ENCODE measurements at places on chromosomes 16 and 17.
A peak's percentile ranks its signal among the peaks of the same experiment; 100 is the strongest.

- no peak for DNase-seq
Observed at GRCh38 chr17:78826421-78826820, 14.2 kb downstream of the USP36 start.

DNA sequence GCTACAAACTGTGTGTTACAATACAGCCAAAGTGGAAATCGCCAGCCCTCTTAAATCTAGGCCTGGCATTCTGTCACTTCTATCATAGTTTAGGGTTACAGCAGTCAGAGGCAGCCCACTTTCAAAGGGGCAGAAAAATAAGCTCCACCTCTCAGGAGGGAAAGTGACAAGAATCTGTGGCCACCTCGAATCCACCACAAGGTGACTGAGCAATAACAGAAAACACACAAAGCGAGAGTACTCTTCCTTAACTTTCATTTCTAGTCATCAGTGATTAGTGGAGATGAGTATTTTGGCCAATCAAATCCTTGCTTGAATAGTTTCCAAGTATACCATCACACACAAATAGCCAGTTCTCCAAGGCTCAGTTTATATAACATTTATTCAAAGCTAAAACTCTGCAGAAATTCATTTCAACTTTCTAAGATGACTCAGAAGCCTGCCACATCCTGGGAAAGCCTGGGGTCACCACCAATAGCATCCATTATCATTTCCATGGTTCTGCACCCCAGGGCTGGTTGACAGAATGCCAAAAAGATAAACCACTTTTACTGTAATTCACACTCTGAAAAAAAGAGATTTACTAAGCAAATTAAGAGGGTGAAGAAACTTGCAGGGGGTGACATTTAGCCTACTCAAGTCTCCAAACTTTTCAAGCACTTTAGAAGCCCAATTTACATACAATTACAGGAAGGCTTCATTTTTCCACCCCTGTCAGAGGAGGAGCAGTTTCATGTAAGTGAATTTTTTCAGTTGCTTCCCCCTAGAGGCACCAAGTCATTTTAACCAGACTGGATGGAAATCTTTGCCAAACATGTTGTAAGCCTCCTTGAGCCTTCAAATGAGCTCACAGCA lies 66.8 kb downstream of the SALL1 start:
- DNase-seq, result no peak

DNA sequence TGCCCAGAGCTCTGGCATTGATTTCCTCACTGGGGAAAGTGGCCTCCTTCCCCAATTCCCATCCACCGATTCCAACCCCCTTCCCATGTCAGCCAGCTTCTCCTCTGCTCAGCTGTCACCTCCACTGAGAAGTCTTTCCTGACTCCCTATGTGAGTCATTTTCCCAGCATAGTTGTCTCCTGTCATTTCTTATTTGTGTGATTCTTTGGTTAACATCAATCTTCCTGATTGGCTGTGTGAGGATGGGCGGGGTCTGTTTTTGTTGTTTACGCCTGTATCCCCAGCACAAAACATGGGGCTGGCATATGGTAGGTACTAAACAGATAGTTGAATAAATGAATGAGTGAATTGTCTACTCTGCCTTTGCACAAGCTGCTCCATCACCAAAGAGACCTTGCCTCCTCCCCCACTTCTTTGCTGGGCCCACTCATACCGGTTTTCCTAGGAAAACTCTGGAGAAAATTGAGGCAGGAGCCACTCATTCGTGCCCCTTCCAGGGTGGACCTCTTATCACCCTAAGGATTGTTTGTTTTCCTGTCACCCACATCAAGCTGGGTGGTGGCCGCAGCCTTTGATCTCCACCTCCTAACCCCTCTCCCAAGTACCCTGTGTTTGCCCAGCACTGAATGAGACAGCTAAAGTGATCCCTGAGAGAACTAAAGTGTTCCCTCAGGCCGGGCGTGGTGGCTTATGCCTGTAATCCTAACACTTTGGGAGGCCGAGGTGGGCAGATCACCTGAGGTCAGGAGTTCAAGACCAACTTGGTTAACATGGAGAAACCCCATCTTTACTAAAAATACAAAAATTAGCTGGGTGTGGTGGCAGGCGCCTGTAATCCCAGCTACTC lies 1.2 kb upstream of the GRB7 start:
- no peak for DNase-seq

GRCh38 chr17:63833026-63833740 lies 5.7 kb upstream of the FTSJ3 start:
- DNase-seq, result no peak

- peak; percentile 61 for DNase-seq
Observed at GRCh38 chr17:62179525-62180161, 114.6 kb upstream of the MED13 start.

DNA sequence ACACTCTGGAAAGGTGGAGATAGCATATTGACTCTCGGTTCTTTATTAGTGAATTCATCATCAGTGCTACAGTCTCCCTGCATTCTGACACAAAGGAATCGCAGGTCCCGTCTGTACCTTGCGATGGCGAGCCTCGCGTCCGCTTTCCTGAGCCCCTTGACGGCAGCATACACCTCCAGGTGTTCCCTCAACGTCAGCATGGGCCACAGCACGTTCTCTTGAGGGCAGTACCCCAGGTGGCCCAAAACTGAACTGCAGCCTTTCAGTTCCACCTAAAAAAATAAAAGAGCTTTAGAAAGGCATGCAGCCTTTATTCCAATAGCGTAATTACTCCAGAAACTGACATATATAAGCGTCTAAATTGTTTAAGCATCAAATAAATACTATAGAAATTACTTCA lies 24.2 kb upstream of the ABCA9 start:
- DNase-seq, result peak; percentile 16

DNA sequence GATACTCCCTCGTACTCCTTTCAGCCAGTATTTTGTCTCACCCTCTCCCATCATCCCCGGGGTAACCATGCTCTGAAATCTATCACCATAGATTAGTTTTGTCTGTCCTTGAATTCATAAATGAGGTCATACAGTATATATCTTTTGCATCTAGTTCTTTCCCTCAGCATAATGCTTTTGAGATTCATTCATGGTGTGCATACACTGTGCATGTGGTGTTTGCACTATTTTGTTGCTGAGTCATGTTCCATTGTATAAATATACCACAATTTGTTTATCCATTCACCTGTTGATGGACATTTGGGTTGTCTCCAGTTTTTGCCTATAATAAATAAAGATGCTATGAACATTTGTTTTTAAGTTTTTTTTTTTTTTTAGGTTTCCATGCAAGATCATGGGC lies 34.2 kb upstream of the NLRP1 start:
- DNase-seq, result peak; percentile 62

DNA sequence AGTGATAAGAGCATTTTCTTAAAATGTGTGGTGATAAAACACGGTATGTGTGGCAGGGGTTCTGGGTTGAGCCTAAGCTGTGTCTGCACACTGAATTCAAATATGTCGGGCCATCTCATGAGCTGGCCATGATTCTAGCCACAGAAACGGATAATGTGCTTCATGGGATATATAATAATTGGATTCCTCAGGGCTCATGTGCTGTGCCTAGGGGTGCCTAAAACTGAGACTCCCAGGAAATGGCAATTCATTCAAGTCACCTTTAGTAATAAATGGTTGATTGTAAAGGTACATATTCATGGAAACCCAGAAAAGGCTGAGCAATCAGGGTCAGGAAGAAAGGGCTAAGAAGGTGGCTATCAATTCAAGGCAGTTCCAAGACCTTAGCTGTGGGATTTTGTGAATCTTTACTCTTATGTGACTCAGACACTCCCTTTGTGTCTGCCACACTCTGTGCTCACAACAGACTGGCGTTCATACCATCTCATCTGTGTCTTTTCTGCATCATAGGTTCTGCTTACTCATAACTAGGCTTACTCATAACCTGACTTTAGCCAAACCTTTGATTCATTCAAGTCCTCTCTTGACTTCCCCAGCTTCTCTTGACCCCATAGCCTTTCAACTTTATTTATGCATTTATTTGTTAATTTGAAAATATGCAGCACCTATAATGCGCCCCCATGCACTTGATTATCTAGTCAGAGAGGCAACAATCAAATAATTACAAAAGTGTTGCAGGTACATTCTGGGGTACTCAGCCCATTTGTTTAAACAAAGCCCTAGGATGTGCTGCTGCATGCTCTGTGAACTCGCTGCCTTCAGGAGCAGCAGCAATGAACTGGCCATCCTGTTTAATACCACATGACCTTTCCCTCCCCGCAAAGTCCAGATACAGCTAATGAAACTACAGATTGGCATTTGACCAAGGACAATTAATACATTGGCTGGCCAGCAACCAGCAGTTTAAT lies 28.4 kb upstream of the MED13 start:
- no peak for DNase-seq

- no peak for DNase-seq
Observed at GRCh38 chr17:78022425-78022824, 63.9 kb downstream of the TNRC6C start.

GRCh38 chr17:50883850-50884438 lies 17.8 kb upstream of the TOB1 start:
- peak; percentile 73 for DNase-seq

- DNase-seq, result peak; percentile 81
Observed at GRCh38 chr17:79811011-79811867, 14.4 kb upstream of the CBX8 start.

- peak; percentile 93 for DNase-seq
Observed at GRCh38 chr17:43389046-43389947, 9.5 kb upstream of the ARL4D start.

GRCh38 chr17:35175638-35176415 lies 18.4 kb downstream of the SLC35G3 start:
- no peak for DNase-seq

- no peak for DNase-seq
Observed at GRCh38 chr17:72661116-72661944, 431.2 kb downstream of the SLC39A11 start.

- DNase-seq, result no peak
Observed at GRCh38 chr17:73640691-73641090, 3.6 kb downstream of the SDK2 start.

GRCh38 chr16:22191532-22192260 lies 14.4 kb upstream of the EEF2K start:
- peak; percentile 80 for DNase-seq

- DNase-seq, result no peak
Observed at GRCh38 chr17:58822148-58823050, 66.7 kb downstream of the PPM1E start.

DNA sequence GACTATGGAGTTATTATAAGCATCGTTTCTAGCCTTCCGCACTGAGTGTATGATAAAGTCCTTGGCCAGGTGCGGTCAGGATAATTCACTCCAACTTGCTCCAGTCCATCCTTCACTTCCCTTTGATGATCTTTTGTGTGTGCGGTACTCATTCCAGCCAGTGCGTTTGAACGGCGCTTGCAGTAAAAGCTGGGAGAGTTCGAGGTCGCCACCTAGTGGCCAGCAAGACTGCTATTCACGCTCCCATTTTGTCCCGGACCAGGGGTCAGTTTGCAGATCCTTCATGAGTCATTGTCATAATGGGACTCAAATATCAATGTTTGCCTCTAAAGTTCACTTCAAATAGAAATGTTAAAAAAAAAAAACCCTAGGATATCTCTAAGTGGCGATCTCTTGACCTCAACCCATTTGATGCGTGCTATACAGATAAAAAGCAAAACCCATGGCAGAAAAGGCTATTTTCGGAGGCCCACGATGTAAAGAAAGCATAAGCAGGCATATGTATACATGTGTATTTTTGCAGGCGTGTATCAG lies 417.1 kb downstream of the TMEM114 start:
- DNase-seq, result peak; percentile 81

DNA sequence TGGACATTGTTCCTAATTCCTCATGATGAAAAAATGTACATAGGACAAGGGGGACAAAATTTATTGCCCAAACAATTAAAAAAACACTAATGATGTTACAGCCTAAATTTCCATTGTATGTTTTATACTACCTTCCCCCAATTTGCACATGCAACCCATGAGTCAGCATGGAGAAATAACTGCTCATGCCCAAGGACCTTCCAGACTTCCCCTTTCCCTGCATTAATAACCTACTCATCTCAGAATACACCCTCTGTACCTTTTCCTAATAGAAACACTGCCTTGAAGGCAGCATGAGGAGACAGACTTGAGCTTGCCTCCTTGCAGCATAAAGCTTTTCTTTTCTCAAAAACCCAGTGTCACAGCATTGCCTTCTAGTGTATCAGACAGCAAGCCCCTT lies 2402.8 kb downstream of the TP53TG3F start:
- DNase-seq, result peak; percentile 49

DNA sequence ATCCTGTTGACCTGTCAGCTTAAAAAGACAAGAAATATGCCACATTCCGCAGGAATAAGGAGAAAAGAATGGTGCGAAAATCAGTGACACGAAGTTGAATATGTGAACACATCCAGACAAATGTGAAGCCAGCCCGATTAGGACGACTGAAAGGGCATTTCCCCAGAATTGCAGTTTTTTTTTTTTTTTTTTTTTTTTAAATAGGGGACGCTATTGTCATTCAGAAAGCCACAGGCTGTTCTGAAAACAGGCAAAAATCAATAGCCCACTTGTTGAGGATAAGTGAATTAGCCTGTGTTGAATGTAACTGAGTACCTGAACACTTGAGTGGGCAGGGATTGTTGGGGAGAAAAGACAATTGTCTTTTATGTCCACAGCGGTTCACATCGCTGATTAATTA lies 507.1 kb downstream of the WWOX start:
- DNase-seq, result no peak

DNA sequence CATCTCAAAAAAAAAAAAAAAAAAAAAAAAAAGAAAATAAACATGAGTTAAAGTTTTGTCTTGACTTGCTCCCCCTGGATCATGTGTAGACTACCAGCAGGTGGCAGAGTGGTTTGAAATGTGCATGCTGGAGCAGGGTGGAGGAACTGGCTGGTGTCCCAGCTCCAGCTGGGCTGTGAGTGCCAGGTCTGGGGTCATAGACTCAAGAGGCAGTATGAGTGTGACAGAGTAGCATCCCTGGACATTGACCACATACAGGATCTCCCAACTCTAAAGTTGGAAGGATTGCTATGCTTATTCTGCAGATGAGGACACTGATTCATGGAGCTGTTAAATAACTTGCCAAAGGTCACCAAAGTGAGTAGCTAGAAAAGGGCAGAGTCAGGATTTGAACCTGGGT lies 198.0 kb upstream of the MPHOSPH6 start:
- DNase-seq, result peak; percentile 5

DNA sequence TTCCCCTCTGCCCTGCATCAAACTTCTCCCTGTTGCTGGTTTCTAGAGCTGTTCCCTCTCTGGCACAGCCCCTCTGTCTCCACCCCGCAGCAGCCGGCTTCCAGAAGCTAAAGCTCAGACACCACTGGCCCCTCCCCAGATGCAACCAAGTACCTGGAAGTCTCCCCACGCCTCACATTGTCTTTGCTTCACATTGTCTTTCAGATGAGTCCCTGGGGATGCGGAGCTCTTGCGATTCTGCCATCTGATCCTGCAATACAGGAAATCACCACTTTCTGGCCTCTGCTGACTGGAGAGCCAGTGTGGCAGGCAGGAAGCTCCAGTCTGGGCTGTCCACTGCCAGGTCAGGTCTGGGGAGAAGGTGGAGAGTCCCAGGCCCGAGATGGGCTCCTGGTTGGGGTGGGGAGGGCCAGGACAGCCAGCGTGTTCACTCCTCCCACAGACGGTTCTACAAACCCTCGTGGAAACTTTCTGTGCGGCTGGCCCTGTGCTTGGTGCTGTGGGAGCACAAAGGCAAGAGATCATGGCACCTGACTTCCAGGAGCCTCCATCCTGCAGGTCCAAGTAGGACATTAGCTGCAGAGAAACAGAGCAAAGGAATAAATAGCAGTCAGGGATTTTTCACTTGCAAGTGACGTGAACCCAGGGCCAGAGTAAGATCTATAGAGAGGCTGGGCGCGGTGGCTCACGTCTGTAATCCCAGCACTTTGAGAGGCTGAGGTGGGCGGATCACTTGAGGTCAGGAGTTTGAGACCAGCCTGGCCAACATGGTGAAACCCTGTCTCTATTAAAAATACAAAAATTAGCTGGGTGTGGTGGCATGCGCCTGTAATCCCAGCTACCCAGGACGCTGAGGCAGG lies 47.9 kb upstream of the MAP3K14 start:
- DNase-seq, result no peak
